Activated naive CD4-positive, alpha-beta T cell treated with anti-CD3 and anti-CD28 coated beads for 36 hours (primary cell): ENCODE measurements at places on chromosomes 1 and 21.
A peak's percentile ranks its signal among the peaks of the same experiment; 100 is the strongest.

DNA sequence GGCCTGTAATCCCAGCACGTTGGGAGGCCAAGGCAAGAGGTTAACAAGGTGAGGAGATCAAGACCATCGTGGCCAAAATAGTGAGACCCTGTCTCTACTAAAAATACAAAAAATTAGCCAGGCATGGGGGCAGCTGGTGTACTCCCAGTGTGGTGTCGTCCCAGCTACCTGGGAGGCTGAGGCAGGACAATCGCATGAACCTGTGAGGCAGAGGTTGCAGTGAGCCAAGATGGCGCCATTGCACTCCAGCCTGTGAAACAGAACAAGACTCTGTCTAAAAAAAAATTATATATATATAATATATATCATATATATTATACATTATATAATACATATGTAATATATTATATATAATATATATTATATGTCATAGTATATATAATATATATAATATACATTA, 249.2 kb upstream of the TPTE start:
- no peak for DNase-seq

- DNase-seq: no peak
Observed at GRCh38 chr1:45152126-45152525, 54.3 kb downstream of the ZSWIM5 start.

- DNase-seq: no peak
Observed at GRCh38 chr21:29064850-29065481, 8.5 kb downstream of the CCT8 start.

GRCh38 chr1:115056395-115056798, 26.8 kb downstream of the TSHB start:
- no peak for DNase-seq

DNA sequence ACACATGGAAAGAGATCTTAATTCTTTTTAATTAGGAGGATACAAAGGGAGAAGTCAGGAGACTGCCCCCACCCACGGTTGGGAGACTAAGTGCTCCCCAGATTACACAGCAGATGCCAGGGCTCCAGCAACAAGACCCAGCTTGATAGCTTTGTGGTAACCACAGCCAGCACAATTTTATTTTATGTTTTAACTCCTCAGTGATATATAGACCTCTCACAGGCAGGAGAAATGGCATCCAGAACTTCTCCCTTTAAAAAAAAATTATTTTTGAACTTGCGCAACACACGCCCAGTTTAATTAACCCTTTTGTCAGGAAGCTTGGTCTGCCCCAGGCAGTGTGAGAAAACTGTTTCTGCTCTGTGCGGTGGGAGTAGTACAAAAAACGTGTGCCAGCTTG, 62.6 kb upstream of the ACOT11 start:
- DNase-seq: no peak

GRCh38 chr1:32388641-32389040, 5.6 kb downstream of the BSDC1 start:
- no peak for DNase-seq

DNA sequence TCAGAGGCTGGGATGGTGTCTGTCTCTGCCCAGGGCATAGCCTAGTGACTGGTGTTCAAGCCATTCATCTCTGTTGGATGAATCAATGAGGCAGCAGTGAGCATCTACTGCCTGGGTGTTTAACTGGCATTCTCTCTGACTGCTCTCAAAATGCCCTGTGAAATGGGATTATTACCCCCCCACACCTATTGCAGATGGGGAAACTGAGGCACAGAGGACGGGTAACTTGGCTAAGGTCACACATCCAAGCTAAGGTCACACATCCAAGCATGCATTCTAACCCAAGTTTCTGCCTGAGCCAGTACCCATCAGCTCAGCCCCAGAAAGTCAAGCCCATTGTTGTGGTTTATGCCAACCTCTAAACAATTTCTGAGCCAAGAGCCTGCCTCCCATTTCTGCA, 5.0 kb downstream of the TTC39A start:
- DNase-seq: no peak

GRCh38 chr1:206066479-206067171, 13.7 kb downstream of the RHEX start:
- DNase-seq: peak; percentile 28

DNA sequence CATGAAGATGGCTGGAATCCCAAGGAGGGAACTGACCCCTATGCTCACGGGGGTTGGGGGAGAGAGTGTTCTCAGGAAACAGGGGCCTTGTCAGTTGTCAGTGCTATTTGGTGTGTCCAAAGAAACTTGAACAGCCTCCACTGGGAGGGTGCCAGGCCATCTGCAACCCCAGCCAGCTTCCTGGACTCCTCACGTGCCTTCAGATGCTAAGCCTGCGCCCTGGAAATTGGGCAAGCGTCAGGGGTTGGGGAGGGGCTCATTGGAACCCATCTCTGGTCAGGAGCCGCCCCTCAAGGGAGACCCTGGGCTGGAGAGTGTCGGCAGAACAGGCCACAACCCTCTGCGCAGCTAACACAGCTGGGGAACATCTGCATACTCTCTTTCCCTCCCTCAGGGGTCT, 13.1 kb upstream of the LHX4 start:
- DNase-seq: no peak

GRCh38 chr1:11802616-11802972, 3.2 kb downstream of the MTHFR start:
- DNase-seq: no peak

DNA sequence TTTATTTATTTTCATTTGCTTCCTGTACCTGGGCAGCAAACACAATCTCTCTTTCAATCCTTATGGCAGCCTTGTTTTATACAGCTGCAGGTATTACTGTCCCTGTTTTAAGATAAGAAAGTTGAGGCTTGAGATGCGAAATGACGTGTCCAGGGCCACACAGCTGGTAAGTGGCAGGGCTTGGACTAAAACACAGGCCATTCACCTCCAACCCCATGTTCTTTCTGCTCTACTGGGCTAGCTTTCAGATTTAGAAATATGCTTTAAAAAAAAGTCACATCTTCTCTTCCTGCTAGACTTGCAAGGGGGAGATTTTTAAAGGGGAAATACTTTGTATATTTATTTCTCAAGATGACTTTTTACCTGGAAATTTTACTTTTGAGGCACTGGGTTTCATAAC, 62.8 kb downstream of the CNST start:
- no peak for DNase-seq
